Stimulated activated CD8-positive, alpha-beta memory T cell treated with anti-CD3 and anti-CD28 coated beads, Interleukin-4, amount 100 ng/mL, for 24 hours (primary cell): ENCODE measurements at places on chromosomes 7 and 10.

- DNase-seq, result no peak
Measured at GRCh38 chr7:123784263-123784662, 35.5 kb upstream of the WASL start.

DNA sequence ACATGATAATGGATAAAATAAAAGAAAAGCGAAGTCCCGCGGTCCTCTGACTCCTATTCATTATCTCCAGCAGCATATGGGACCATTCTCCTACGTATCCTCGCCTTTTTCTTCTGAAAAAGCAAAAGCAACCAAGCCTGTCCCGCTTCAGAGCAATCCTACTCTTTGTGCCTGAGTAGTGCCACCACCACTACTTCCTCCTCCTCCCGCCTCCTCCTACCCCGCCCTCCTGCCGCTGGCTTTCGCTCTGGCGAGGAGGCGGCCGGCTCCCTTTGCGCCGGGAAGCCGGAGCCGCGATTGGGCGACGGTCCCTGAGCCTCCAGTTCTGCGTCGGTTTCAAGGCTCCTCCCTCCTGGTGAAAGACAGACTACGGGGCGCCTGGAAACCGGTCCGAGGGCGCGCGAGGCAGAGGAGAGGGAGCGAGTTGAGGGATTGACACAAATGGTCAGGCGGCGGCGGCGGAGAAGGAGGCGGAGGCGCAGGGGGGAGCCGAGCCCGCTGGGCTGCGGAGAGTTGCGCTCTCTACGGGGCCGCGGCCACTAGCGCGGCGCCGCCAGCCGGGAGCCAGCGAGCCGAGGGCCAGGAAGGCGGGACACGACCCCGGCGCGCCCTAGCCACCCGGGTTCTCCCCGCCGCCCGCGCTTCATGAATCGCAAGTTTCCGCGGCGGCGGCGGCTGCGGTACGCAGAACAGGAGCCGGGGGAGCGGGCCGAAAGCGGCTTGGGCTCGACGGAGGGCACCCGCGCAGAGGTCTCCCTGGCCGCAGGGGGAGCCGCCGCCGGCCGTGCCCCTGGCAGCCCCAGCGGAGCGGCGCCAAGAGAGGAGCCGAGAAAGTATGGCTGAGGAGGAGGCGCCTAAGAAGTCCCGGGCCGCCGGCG is at the start of gene FZD1:
TSS of gene FZD1 (plus strand) at position 388 of the 878 bp plus-strand sequence. CDS start at position 836, 448 bp downstream.
- peak; percentile 38 for DNase-seq

DNA sequence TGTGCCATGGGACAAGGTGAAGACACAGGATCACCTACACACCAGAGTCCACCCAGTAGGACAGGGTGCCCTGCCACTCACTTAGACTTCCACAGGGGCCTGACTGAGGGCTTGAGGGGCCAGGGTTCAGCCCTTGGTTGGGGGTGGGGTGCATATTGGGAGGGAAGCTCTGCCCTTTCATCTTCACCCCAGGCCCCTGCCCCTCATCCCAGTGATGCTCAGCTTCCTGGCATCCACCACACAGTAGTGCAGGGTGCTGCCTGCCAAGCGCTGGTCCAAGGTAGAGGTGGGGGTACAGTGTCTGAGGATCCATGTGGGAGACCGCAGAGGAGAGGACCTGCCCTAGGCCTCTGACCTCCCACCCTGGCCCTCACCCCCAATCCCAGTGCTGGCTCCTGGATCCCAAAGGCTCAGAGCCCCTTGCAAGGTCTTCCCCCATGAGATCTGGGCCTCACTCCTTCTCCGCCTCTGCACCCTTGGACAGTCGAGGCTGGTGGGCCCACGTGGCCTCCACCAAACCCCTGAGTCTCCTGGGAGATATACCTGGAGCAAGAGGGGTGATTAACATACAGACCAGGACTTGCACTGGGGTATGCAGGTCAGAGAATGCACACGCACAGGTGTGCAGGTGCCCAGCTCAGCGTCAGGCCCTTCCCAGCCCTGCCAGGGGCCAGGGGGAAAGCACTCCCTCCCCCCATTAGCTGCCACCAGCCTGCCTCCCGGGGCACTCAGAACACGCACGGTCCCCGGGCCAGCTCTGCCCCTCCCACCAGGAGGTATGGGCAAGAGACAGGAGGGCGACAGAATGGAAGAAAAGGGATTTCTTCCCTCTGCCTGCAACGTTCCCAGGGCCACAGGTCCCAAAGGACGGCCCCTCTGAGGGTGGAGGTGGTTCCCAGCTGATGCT is 8.6 kb upstream of the IRF5 start:
- DNase-seq, result no peak

- no peak for DNase-seq
Measured at GRCh38 chr7:41915871-41916270, 213.0 kb upstream of the INHBA start.

DNA sequence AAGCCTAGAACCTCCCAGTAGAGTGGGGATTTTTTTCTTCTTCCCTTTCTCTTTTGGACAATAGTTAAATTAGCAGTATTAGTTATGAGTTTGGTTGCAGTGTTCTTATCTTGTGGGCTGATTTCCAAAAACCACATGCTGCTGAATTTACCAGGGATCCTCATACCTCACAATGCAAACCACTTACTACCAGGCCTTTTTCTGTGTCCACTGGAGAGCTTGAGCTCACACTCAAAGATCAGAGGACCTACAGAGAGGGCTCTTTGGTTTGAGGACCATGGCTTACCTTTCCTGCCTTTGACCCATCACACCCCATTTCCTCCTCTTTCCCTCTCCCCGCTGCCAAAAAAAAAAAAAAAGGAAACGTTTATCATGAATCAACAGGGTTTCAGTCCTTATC is 5.4 kb downstream of the OPN1SW start:
- DNase-seq, result no peak

GRCh38 chr10:77220150-77220549 is 417.5 kb downstream of the KCNMA1 start:
- no peak for DNase-seq

DNA sequence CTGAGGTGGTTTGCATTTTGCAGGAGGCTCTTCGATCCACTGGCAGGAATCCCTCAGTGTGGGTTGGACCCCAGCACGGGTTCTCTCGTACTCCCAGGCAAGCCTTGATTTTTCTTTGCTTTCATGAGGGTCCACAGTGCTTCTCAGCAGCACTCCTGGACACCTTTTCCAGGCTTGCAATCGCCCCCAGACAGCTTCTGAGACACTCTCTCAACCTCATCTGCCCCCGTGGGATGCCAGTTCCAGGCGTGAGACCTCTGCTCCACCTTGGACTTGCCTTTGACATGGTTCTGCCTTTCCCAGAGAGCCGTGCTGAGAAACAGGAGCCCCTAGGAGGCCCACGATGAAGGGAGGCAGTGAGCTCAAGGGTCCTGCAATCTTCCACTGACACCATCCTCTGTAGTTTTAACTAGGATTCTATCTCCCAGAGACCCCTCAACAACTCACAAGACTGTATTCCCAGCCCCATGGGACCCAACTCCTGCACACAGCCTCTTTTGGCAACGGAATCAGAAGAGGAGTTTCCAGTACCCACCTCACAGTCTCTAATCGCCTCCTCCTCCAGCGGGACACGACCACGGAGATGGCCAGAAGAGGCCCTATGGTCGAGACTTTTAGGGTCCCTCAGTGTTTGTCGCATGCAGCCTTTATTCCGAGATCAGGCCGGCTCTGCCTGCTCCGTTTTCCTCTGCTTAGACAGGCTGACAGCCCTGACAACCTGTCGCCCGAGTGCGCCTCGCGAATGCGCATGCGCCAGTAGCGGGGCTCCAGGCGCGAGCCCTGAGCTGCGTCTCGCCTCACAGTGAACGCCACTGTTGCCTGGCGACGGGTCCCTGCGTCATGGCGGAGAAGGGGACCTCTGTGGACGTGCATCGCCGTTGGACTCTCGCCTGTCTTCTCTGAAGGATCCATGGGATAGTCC is 26.0 kb upstream of the ZNF273 start:
- peak; percentile 58 for DNase-seq

- no peak for DNase-seq
Measured at GRCh38 chr10:97178074-97178473, 7.7 kb downstream of the SLIT1 start.

GRCh38 chr10:125162120-125162931 is 2.0 kb upstream of the CTBP2 start:
- no peak for DNase-seq

- no peak for DNase-seq
Measured at GRCh38 chr7:6623589-6624245, 8.3 kb downstream of the ZNF853 start.

- no peak for DNase-seq
Measured at GRCh38 chr7:127943541-127944521, 87.4 kb downstream of the LRRC4 start.

GRCh38 chr7:111012149-111012548 is 78.8 kb upstream of the LRRN3 start:
- DNase-seq, result no peak

GRCh38 chr10:114684822-114685209 is 26.7 kb upstream of the ABLIM1 start:
- DNase-seq, result no peak

DNA sequence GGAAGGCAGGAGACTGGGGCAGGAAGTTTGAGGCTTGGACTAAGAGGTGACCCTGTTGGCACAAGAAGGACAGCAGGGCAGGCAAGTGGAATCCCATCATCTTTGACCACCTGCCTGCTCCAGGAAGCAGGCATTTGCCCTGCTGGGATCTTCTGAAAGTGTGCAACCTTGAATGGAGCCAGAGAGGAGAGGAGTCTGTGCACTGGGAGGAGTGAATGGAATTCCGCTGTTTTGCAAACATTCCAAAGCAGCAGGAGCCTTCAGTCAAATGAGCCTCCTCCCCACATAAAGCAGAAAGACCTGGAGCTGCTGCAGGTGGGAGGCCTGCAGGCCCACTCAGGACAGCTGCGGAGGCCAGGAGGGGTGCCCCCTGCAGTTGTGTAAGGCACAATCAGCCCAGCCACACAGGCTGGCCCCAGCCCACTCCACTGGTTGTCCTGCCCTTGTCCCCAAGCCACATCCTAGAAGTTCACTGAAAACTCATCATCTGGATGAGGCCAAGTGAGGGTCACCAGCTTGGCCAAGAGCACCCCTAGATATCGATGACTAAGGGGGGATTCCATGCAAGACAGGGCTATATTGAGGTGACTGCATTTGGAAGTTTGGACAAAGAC is 249.5 kb downstream of the RPS24 start:
- DNase-seq, result no peak

DNA sequence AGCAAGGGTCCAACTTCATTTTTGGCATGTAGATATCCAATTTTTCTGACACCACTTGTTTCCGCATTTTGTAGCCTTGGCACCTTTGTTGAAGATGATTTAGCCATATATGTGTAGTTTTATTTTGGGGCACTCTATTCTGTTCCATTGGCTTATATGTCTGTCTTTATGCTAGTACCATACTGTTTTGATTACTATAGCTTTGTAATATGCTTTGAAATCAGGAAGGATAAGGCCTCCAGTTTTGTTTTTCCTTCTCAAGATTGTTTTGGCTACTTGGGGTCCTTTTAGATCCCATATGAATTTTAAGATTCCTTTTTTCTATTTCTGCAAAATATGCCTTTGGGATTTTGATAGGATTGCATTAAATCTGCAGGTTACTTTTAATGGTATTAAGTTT is 9.5 kb upstream of the BTBD16 start:
- DNase-seq, result no peak

GRCh38 chr7:78616539-78616938 is 818.0 kb downstream of the PHTF2 start:
- no peak for DNase-seq

DNA sequence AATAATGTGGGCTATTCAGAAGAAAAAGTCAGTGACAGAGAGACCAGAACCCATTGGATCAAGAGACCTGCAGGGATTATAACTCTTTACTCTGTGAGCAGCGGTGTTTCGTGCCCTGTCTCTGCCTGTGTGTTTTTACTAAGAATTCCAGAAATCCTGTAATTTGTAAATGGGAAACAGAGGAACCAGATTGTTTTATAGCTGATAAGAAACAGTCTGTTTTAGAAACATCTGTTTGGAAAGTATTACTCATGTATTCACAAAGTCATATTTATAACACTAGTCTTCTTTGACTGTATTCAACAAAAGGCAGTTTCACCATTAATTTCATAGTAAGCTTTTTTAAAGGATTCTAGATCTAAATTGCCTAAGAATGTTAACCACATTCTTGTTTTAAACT is 30.0 kb upstream of the VDAC2 start:
- DNase-seq, result no peak

- no peak for DNase-seq
Measured at GRCh38 chr7:91374321-91374989, 110.2 kb downstream of the FZD1 start.

DNA sequence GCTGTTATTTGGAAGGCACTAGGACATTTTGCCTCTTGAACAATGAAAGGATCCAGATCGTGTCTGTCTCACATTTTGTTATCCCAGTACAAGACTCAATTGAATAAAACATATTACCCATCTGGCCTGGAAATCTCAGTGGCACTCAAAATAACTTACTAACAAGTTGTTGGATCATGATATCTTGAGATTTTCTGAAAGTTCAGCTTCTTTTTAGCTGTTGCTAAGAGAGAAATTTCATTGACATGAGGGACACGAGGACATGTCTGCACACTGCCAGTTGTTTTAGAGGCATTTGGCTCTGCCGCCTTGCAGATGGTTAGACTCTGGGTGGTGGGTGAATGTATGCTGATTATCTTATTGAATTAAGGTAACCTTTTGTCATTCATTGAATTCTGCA is 41.0 kb downstream of the KAT6B start:
- no peak for DNase-seq

GRCh38 chr10:17122052-17122451 is 7.6 kb downstream of the CUBN start:
- no peak for DNase-seq

DNA sequence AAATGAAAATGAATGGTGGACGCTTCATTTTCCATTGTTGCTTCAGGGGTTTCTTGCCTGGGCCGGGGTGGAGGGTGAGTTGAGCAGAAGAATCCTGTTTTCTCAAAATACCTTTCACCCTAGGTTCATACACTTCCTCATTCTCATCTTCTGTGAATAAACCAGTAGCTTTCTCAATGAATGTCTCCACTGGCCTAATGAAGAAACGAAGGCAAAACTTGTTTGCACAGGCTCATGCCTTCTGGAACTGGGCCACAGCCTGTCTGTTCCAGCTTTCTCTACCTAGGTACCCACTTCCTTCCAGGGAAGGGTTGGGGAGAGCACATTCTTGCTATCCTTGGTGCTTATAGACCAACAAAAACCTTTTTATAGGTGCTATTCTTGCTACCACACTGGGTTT is 21.3 kb downstream of the STMP1 start:
- no peak for DNase-seq

GRCh38 chr7:125773113-125773785 is 843.6 kb upstream of the POT1 start:
- no peak for DNase-seq

- DNase-seq, result no peak
Measured at GRCh38 chr7:155965010-155965409, 152.7 kb upstream of the SHH start.

DNA sequence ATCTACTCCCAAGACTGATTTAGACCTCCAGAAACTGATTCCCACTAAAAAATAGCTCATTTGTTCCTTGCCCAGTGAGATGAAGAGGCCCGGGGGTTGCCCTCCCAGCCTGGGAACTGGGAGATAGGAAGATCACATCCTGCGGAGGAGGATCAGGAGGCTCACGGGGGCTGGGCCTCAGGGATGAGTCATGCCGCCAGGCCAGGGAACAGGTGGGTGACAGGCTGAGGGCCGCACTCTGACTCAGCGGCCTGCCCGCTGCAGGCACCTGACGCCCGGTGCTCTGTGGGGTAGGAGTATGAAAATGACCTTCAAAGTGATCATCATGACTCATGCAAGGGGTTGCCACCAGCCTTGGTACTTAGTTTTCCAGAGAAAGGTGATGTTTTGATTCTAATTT is 104.5 kb upstream of the ZPBP start:
- DNase-seq, result peak; percentile 50
